ENCODE measurements at places on chromosomes 2 and 18. TPM values are rescaled to one million over a fixed set of nuclear protein-coding genes. Genes with fewer than 3 reads are reported as not detected.

GRCh38 chr18:74389991-74390390, 67.1 kb downstream of the DIPK1C start:
- no peak for ATAC-seq

DNA sequence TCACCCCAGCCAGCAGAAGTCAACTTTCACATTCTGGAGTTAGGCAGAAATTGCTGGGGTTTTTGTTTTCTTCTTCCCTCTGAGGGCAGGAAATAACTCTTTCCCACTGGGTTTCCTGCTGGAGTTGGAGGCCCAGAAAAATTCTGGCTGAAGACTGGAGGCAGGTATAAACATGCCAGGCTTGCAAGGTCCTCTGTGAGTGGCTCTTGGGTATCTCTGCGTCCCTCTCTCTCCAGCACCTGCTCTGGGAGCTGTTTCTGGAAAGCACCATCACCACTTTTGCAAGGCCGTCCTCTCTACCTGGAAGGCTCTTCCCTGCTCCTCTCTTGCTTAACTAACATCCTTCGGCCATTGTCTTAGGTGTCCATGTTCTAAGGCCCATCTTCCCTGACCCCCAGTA, 91.0 kb downstream of the MCFD2 start:
- ATAC-seq = no peak

GRCh38 chr18:24181806-24182205, 42.9 kb downstream of the CABYR start:
- no peak for ATAC-seq

DNA sequence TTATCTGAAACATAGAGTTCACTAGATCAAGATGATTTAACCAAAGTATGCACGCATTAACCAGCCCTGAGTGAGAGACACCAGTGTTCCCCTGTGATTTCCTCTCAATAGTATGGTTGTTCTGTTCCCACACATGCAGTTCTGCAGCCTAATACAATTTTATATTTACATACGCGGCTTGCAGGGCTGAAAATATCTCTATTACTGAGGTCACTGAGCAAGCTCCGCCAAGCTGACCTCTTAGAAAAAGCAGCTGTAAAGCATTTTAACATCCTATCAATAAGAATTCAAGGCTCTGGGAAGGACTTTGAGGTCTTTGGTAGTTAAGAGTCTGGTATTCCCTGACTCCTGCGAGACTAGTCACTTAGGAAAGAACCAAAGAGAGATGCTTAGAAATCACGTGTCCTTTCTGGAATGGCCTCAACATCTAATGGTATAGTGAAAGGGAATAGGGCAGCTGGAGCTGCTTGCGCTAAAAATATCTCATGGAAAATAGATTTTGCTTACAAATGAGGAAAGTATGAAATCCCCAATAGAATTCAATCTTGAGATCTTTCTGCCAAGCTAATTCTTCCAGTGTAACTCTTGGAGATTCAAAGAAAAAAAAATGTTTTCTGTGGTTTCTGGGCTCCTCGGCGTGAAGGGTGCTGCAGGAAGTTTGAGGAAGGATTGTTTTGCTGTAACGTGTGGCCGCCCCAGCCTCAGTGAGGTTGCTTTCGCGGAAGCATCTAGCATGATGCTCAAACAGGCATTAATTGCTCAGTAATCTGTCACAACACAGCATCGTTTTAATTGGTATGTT, 59.2 kb downstream of the DOCK10 start:
- peak; percentile 48 for ATAC-seq

- ATAC-seq = no peak
These were observed 34.7 kb downstream of the SPOPL start for GRCh38 chr2:138536302-138536701.

- no peak for ATAC-seq
These were observed 42.2 kb downstream of the FRZB start for GRCh38 chr2:182824056-182824766.

The DAPL1 gene
- total RNA-seq = not detected

DNA sequence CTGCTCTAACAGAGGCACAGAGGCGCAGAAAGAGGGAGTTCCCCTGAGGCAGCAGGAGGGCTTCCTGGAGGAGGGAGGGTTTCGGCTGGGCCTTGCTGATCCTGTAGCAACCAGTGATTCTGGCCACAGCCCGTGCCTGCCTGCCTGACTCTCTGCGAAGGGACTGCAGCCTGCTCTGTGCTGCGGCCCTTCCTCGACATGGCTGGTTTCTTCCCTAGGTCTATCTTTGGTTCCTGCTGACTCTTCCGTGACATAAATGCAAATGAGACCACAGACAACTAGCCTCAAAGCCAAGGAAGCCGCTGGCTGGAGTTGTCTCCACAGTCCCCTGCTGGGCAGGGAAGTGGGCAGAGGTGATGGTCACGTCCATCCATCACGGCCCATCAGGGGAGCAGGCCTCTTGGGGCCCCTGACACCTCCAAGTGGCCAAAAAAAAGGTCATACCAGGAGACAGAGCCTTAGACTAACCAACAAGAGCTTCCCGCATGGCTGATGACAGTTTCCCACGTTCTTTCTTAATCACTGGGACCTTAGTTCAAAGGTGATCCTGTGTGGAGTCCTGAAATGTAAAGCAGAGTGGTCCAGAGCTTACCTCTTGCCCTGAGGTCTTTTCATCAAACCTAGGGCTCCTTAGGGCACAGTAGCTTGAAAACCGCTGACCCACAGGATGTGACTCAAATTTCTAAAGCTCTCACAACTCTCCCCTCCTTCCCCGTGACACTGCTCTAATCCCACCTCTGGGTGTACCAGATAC, 55.3 kb downstream of the HS1BP3 start:
- peak; percentile 90 for ATAC-seq

DNA sequence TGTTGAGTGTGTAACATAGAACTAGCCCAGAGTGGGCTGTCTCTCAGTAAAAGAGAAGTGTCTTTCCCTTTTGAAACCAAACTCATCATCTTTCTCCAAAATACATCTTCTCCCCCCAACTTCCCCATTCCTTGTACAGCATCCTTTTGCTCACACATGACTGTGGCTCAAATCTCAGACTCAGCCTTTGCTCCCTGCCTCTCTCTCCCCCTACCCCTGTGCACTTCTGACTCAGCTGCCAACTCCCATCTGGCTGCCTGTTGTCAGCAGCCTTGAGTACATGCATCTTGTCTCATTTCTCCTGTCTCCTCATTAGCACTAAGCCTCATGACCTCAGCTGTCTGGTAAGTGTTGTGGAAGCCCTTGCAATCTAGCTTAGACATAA, 18.1 kb upstream of the MGAT4A start:
- peak; percentile 84 for ATAC-seq

- no peak for ATAC-seq
These were observed 1635.2 kb downstream of the SUCLG1 start for GRCh38 chr2:82823892-82824291.

DNA sequence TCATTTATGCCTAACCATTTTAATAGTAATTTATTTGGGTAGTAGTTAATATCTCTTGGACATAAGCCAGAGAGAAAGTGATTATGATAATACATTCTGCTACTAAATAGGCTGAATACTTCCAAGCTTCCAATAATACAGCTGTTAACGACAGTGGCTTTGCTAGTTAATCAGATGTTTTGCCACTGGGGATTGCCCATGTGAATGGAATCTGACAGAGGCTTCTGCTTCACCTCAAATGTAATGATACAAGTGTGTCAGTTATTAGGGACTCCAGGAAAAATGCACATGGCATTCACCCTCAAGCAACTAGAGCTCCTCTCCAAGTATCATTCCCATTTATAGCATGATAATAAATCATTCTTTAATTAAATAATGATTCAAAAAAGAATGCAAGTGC, 185.0 kb upstream of the TMEFF2 start:
- no peak for ATAC-seq

The ALPG gene
- not detected for total RNA-seq

The TTR gene
- total RNA-seq = not detected

GRCh38 chr2:102100371-102101096, 42.0 kb upstream of the IL1R1 start:
- ATAC-seq = peak; percentile 70

The CTAGE1 gene
- not detected for total RNA-seq

The SP5 gene
- 0.19 TPM for total RNA-seq

DNA sequence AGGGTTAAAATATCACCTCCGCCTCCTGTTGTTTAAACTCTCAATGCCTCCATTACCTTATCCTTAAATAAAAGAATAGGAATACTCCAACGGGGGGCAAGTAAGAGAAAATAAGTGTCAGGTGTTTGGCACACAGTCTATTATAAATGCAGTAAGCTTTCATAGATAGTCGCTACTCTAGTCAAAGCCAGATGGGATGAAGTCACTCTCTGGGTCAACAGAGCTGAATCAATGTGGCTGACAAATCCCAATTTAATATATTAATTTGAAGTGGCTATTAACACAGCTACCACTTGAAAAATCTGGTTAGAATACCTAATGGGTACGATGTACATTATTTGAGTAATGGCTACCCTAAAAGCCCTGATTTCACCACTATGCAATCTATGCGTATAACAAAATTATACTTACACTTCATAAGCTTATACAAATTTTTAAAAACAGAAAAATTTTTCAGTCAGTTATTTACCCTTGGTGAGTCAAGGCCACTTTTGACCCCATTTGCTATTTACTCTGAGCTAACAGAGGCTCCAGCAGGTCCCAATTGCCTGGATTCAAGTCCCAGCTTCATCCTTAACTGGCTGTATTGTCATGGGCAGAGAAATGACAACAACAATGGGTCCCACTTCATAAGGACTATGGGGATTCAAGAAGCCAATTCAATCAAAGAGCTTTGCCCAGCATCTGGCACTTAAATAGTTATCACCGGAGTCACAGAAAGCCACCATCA, 167.5 kb upstream of the PID1 start:
- no peak for ATAC-seq

- ATAC-seq = no peak
These were observed 231.4 kb downstream of the SEPTIN10 start for GRCh38 chr2:109382226-109382895.

GRCh38 chr18:12774982-12775381, 72.1 kb downstream of the PSMG2 start:
- ATAC-seq = no peak

DNA sequence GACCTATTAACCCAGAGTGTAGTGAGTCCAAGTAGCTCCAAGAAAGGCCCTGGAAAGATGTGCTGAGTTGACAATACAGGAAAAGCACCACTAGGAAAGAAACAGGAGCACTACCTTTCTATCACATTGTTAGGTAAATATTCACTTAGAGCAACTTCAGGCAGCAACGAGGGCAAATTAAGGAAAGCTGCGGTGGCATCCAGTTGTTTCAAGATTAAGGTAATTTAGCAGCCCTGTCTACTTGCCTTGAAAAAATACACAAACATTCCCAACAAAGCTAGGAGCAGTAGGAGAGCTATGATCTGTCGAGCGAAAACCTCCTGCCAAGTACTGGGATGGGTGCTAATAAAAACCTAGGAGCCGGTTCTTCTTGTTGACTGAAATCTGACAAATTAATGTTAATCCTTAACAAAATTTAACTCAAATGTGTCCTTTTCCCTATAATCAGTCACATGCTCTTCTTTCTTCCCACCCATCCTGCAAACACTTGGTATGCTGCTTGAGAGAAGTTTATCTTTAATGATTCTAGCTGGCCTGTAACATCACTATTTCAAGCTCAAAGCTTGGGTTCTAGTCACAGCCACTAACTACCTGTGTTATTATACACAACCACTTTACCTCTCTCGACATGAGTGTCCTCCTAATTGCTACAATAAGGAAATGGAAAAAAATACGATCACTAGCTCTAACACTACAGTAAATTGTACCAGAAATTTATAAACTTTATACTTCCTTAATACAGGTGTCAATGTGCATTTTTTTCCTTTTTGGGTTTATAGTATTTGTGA, 2.0 kb downstream of the ACAA2 start:
- no peak for ATAC-seq

DNA sequence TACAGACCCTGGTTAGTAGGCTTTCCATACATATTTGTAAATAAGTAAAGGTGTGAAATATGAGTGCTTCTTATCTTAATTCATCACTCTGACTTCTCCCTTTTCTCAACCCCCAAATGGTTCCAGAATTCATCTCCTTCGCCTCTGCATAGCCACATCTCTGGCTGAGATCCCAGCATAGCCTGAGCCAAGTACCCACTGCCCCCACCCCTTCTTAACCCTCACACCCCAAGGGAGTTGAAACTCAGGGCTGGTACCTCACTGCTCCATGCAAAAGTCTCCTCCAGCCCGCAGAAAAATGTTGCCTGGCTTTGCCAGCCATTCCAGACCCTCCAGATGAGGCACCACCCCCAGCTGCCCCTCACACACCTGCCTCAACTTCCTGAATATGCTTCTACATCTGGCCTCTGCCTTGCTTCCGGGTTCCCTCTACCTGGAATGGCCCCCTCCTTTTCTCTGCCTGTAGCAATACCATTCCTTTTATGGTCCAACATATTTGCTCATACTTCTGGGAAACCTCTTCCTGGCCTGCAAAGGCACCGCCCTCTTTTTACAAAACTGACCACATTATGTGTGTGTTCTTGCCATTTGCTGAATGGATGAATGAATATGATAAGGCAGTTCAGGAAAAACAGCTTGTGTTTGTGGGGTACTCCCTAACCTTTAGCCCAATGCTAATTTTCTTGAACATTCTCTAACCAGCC, 112.8 kb downstream of the CELF4 start:
- no peak for ATAC-seq

The SH2D6 gene
- 0.66 TPM for total RNA-seq

The CCBE1 gene
- total RNA-seq = 0.08 TPM

The PIK3C3 gene
- 53.7 TPM for total RNA-seq

The NEU2 gene
- not detected for total RNA-seq

DNA sequence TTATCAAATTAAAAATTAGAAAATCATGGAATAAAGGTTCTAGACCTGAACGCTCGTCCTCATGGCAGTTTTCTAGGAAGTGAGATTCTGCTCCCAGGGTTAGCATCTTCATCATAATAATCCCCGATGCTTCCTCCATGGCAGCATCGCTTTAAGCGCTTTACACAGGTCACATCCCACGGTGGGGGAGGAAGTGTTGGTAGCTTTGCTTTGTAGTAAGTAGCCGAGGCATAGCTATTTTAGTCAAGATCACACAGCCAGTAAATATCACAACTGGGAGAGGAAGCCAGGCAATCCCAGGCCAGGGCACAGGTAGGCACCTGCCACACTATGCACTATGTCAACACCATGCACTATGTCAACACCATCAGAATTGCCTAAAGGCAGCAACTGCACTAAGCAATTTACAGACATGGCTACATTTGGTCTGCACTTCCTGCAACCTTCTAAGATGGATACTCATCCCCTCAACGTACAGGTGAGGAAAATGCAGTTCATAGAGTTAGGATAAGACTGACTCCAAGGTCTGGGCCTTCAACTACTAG, 205.5 kb downstream of the FBXO15 start:
- no peak for ATAC-seq

The C2orf49 gene
- total RNA-seq = 17.7 TPM

DNA sequence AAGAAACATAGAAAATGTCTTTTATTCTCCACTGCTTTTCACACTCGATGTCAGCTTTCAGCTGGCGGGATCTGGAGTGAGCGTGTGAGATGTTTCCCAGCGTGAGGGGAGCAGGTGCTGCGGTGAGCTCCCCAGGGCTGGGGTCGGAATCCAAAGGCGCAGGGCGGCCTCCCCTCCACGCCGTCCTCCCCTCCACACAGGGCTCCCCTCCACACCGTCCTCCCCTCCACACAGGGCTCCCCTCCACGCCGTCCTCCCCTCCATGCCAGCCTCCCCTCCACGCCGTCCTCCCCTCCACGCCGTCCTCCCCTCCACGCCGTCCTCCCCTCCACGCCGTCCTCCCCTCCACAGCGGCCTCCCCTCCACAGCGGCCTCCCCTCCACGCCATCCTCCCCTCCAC, 26.9 kb upstream of the KCNG2 start:
- no peak for ATAC-seq

The UGT1A5 gene
- not detected for total RNA-seq

The POTEI gene
- total RNA-seq = not detected

Measured in activated T-helper 17 cell treated with anti-CD3 and anti-CD28 coated beads, Interleukin-2, amount 50 U/mL, for 72 hours (primary cell).